Caki2 (cell line): ENCODE measurements at places on chromosomes 2 and 18.

DNA sequence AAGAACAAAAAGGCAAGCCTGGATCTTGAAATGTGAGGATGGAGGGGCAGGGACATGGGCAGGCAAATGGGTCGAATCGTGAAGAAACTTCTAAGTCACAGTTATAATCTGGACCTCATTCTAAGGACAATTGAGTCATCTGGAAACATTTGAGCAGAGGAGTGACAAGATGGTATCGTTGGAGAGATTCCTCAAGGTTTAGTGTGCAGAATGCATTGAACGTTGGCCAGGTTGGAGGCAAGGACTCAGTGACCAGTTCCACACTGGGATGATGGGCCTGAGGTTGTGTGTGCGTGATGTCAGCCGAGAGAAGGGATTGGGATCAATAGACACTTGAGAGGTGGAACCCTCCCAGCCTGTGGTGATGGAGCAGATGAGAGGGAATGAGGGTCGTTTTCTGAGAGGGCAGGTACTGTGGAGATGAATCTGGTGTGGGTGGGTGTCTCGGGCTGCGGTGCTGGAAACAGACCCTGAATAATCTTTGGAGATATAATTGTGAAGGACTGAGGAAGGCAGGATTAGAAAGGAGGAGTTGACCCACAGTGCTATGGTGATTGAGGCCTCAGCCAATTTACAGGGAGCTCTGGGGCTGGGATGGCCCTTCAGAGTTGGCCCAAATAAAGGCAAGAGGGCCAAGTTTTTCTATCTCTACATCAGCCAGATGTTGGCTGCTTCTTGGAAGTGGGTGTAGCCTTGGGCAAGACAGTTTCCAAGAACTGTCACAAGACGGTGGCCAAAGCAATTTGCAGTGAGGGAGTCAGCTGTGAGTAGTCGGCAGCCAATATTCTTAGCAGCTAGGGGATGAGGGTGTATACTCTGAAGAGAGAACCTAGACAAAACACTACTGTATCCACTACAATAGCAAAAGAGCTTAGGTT lies 5.8 kb upstream of the ZNF532 start:
- no peak for DNase-seq

GRCh38 chr2:216800836-216801235 lies 59.0 kb downstream of the TNP1 start:
- DNase-seq = no peak

DNA sequence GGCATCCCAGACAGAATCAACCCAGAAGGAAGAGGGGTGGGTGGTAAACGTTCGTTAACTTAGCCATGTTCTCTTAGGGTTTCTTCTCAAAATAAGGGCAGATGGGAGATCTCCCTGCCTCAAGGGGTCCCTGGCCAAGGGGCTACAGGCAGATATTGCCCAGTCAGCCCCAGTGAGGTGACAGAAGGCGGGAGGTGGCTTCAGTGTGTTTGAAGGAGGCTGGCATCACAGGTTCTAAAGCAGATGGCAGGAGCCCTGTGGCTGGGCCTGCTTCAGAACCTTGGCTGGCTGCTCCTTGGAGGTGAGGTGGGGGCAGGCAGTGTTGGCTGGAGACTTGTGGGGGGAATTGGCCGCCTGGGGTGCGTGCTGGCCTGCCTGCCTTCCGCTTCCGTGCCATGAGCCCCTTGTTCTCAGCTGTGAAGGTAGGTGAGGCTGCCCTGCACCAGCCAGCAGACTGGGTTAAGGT lies 23.5 kb downstream of the HPCAL1 start:
- DNase-seq = no peak

DNA sequence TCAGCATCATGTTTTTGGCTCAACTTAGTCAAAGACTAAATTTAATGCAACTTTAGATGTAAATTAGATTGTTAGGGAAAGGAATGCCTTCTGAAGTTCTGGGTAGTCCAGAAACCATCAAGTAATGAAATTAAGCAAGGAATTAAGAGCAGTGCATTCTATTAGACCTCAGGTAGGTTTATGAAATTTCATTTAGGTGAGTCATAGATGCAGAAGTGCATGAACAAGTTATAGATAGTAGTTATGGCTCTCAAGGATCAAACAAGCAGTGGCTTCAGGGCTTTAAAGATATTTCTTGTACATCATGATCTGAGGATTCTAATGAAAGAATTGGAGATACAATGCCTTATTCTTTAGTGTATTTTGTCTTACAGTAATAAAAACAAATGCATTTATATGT lies 25.4 kb upstream of the SPOPL start:
- no peak for DNase-seq

DNA sequence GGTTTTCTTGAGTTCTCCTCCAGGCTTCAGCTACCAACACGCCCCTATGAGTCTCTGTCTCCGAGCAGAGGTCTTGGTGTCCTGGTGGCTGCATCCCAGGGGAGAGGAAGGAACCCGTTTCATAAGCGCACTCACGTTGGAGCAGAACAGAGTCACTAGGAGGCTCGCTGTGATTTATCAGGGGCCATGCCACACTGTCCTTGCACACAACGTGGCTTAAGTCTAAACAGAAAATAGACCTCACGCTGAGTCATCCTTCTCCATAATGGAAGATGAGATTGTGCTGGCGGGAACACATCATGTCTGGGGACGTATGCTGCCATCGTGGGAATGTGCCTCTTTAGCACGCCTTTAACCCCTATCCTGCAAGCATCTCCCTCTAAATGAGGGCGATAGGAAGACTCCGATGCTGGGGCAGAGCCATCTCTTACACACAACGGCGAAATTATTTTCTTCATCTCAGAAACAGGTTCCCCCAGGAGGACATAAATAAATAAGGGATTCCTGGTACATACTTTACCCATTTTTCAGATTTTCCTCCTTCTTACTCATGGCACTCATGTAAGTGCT lies 211.4 kb downstream of the KLHL29 start:
- DNase-seq = no peak

DNA sequence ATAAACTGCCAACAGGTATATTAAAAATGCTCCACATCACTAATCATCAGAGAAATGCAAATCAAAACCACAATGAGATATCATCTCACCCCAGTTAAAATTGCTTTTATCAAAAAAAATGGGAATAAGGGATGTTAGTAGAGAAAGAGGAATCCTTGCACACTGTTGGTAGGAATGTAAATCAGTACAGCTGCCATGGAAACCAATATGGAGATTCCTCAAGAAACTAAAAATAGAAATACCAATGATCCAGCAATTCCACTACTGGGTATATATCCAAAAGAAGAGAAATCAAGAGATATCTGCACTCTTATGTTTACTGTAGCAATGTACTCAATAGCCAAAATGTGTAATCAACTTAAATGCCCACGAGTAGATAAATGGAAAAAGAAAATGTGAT lies 40.6 kb downstream of the ZRANB3 start:
- DNase-seq = no peak

GRCh38 chr2:109526442-109526970 lies 87.3 kb downstream of the SEPTIN10 start:
- no peak for DNase-seq

- no peak for DNase-seq
Measured at GRCh38 chr18:21857871-21858270, 117.3 kb downstream of the MIB1 start.

- no peak for DNase-seq
Measured at GRCh38 chr18:68843473-68844089, 45.7 kb downstream of the CCDC102B start.

- DNase-seq = no peak
Measured at GRCh38 chr2:156423674-156424282, 12.4 kb upstream of the GPD2 start.

DNA sequence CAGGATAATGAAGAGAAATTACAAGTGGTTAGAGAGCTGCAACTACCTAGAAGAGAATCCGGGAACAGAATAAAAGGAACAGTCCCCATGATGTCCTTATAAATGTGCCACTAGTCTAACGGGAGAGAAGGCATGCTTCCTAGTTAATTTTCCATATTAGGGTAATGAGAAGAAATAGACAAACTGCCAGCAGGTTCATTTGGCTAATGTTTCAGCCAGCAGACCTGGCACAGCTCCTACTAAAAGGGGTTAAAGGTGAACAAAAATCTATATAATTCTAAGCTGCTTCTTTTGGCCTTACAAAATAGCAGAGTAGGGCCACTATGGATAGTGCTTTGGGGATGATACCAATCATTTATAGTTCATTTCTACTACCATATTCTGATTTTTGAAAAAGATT lies 845.3 kb upstream of the GCFC2 start:
- DNase-seq = no peak

DNA sequence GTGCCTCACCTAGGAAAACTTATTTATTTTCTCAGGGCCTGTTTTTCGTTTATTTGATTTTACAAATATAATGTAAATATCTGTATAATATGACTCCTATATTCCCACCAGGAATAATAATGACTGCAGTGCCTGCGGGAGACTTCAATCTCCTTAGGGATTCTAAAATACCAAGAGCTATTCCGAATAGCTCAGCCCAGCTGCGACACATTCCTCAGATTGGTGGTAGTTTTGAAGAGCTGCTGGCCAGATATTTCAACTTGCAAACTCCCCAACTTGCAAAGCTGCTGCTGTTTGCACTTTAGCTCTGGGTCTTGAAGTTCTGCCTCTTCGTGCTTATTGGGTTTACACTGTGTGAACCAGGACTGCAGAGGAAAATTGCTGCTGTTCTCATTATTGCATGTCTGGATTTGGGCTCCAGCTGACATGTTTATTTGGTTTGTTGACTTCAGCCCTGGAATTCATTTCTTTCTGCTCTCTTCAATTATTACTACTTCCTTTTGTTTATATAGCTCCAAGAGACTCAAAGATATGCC lies 480.2 kb upstream of the CHST9 start:
- DNase-seq = no peak

GRCh38 chr2:147223119-147223518 lies 621.7 kb upstream of the ACVR2A start:
- DNase-seq = no peak

DNA sequence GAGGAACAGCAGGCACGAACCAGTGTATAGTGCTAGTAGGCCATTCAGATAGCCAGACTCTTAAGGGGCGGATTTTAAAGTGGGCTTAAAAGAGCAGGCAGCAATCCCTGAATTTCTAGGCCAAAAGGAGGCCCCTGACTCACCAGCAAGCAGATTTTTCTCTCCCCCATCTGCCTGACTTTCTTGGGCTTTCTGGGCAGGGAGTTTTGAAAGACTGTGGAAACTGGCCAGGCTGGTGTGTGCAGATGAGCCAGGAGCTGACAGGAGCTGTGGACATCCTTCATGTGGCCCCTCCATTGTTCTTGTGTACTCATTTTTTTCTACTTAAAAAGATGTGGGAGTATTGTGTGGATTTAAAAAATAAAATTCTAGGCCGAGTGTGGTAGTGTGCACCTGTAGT lies 59.0 kb downstream of the GLI2 start:
- no peak for DNase-seq

- peak; percentile 81 for DNase-seq
Measured at GRCh38 chr2:68908392-68908970, 37.3 kb upstream of the BMP10 start.

GRCh38 chr2:69693775-69694450 lies 48.0 kb upstream of the ANXA4 start:
- no peak for DNase-seq

DNA sequence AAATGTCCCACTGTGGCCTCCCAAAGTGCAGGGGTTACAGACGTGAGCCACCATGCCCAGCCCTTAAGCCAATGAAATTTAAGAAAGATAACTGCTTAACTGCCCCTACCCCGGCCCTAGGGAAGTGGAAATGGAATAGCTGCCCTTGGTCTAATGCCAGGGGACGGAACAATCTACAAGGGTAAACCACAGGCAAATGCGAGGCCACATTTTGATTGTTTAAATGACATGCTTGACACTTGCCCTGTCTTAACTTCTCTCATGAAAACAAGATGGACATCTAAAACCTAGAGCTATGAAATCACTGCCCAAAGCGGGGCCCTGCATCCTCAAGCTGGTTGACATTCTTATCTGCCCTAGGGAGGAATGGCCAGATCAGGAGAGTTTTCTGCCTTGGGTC lies 5.5 kb upstream of the ITSN2 start:
- DNase-seq = no peak

DNA sequence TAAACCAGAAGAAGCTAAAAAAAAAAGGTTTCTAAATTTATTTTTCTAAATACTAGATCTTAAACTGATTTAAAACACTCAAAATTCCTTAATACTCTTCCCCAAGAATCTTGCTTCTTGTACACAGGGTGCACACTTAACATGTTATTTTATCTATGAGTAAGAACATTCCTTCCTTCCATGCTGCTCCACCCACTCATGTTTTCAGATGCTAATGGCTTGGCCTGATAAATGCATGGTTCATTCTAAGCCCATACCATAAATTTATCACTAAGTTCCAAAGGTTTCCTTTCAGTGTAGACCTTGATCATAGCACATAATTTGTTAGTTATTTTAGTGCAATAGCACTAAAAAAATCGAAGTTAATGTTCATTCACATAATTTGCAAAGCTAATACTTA lies 8.1 kb downstream of the FBXO48 start:
- DNase-seq = no peak

DNA sequence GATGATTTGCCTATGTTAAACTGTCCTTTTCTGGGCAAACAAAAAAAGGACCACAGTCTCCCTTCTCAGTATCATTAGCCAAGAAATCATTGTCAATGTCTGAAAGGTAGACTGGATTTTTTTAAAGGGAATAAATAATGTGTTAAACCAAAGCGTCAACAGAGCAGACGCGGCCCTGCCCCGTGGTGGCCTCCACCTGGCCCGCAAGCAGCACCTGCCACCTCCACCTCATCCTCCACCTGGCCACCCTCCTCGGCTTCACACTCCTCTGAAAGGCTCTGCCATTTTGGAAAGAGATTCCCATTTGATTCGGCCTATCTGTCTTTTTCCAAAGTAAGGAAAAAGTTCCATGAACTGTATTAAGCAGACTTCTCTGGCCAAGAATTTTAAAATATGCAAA lies 67.9 kb upstream of the TMEM200C start:
- DNase-seq = no peak

DNA sequence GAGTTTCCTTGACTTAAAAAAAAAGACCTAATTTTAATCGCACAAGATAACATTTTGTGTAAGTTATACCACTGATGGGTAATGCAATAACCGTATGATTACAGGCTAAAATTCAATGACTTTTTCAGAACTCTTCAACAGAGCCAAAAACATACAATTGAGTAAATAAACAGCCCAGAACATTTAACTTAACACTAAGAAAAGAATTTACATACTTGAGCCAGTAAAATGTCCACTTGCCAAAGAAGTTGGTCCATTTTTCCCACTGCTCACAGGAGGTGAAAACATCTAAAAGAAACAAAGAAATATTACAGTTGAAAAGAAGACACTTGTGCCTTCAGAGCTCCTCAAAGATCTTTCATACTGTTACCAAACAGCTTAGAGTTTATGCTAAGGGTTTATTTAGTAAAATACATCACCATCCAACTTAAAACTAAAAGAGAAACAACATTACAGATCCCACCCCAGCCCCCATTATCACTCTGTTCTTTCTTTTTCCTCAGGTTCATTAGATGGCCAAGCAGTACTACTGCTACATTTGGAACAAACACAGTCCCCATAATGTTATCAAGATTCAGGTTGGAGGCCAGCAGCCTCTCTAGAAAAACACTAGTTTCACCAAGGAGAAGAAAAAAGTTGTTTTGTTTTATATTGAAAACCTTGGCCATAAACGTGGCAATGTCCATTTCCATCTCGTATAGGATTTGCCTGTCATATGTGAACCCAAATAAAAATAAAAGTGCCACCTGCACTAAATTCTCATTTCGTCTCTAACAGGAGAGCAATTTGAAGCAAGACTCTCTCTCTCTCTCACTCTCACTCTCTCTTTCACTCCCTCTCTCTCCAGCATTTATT lies 2.7 kb downstream of the TCF4 start:
- no peak for DNase-seq
